ENCODE measurements at places on chromosomes 1 and 21.
A peak's percentile ranks its signal among the peaks of the same experiment; 100 is the strongest.

DNA sequence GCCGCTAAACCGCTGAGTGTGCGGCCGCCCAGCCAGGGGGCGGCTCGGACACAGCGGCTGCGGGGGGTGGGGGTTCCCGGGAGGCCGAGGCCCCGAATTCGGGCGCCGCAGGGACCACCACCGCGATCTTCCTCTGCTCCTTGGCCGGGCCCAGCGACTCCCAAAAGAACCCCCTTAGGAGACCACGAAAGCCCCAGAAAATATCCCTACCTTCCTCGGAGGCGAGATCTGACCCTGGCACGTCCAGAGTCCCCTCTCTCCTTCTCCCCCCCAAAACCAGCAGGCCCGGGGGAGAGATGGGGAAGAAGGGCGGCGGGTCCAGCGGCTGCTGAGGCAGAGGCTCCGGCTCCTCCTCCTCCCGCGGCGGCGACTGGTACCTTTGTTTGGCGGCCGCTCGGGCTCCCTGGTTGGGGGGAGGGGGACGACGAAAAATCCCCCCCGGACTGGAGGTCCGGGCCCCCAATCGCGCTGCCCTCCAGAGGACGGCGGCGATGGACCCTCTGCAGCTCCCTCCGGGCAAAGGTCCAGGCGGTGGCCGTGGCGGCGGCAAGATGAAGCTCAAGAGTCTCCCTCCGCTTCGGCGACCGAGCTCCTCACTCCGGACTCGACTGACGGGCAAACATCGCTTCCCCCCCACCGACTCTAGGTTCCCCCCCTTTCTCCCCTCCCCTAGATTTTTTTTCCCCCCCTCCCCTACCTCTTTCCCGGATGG is at the start of gene ARID4B:
Gene ARID4B (minus strand): TSS at position 621 of the 712 bp plus-strand sequence. CDS start 1,260 bp downstream, outside the sequence.
- no peak for DNase-seq

GRCh38 chr21:46372014-46372485 is 48.1 kb downstream of the PCNT start:
- no peak for DNase-seq

GRCh38 chr1:106600626-106601025 is 455.8 kb upstream of the PRMT6 start:
- DNase-seq = no peak

- no peak for DNase-seq
Measured at GRCh38 chr21:32100423-32100822, 178.4 kb downstream of the MIS18A start.

DNA sequence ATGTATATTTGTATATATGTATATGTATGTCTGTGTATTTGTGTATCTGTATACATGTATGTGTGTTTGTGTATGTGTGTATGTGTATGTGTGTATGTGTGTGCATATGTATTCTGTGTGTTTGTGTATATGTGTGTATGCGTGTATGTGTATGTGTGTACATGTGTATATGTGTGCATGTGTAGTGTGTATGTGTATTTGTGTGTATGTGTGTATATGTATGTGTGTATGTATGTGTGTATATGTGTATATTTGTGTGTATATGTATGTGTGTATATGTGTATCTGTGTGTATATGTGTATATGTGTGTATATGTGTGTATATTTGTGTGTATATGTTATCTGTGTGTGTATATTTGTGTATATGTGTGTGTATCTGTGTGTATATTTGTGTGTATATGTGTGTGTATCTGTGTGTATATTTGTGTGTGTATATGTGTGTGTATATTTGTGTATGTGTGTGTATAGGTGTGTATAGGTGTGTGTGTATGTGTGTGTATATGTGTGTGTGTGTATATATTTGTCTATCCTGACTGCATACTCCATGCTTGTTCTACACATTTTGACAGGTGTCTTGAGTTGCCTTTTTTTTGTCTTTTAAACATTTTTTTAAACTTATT is 101.5 kb downstream of the SCCPDH start:
- DNase-seq = no peak

- no peak for DNase-seq
Measured at GRCh38 chr1:152186556-152187285, 27.7 kb upstream of the RPTN start.

- DNase-seq = no peak
Measured at GRCh38 chr1:221162352-221162751, 283.1 kb downstream of the HLX start.

- DNase-seq = no peak
Measured at GRCh38 chr1:195721210-195721971, 886.8 kb downstream of the KCNT2 start.

- no peak for DNase-seq
Measured at GRCh38 chr1:33501309-33501708, 28.9 kb downstream of the ZSCAN20 start.

GRCh38 chr1:107789817-107790524 is 175.0 kb downstream of the VAV3 start:
- DNase-seq = no peak

DNA sequence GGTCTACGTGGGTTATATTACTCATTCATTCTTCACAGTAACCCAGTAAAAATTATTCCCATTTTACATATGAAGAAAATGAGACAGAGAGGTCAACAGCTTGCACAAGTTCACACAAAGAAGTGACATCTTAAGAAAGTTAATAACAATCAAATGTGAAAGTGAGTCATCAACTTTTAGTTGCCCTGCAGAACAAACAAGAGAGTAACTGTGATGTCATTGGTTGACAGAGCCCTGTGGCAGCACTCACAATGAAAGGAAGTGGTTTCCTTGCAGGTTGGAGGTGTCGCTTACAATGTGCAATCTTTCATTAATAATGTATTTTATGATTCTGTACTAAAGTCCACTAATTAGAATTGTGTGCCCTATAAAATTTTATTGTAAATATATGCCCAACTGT is 369.6 kb downstream of the RYR2 start:
- DNase-seq = no peak

- DNase-seq = no peak
Measured at GRCh38 chr1:17148950-17149608, 29.8 kb upstream of the PADI2 start.

GRCh38 chr1:2452932-2453315 is 23.2 kb upstream of the PLCH2 start:
- DNase-seq = no peak

DNA sequence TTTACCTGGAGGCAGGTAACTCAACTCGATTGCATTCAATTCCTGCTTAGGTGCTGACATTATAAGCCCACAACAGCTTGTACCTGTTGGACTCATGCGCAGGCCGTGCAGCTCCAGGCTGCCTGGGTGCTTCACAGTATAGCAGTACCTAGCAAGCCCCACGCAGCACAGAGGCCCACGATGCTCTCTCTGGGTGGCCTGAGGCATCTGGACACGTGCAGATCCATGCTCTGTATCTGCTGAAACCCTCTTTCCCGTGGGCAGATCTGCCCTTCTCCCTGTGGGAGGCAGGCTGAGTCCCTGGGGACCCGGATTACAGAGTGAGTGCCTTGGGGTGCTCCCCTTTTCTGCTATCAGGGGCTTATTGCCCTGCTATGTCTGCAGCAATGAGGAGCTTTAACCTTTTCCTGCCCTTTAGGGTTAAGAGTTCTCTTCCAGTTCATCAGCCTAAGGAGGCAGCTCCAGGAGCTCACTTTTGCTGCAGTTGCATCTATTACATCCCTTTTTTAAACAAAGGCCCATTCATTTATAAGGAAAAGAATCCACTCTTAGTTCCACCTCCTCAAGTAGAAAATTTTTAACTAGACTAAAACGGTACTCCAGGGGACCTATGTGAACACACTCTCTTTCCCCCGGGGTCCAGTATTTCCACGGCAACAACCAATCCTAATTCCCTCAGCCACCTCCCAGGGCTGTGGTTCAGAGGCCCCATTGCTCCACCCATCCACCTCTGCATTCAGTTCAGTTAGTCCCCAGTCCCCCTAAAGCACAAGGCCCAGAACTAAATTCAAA is 19.3 kb downstream of the ITPKB start:
- DNase-seq = peak; percentile 33

DNA sequence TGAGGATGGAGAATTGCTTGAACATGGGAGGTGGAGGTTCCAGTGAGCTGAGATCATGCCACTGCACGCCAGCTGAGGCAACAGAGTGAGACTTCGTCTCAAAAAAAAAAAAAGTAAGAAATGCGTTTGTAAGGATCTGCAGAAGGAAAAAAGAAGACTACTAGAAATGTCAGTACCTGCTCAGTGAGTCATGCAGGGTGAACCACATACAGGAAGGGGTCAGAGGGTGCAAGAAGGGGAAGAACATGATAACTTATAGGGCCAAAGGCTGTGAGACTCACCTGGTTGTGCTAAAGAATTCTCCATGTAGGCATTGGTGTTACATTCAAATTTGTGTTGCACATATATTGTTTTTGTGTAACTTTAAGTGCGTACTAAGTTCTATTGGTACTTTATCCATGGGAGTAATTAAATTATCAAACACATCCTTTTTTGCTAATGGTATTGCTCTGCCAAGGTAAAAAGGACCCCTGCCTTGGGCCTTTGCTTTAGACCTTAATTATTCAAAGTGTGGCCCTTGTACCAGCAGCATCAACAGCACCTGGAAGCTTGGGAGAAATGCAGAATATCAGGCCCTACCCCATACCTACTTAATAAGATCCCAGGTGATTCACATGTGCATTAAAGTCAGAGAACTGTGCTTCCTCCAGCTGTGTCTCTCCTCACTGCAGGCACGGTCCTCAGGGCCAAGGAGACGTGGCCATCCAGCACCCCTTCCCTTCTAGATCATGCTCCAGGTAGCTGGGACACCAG is 96.4 kb upstream of the PPP2R5A start:
- no peak for DNase-seq

DNA sequence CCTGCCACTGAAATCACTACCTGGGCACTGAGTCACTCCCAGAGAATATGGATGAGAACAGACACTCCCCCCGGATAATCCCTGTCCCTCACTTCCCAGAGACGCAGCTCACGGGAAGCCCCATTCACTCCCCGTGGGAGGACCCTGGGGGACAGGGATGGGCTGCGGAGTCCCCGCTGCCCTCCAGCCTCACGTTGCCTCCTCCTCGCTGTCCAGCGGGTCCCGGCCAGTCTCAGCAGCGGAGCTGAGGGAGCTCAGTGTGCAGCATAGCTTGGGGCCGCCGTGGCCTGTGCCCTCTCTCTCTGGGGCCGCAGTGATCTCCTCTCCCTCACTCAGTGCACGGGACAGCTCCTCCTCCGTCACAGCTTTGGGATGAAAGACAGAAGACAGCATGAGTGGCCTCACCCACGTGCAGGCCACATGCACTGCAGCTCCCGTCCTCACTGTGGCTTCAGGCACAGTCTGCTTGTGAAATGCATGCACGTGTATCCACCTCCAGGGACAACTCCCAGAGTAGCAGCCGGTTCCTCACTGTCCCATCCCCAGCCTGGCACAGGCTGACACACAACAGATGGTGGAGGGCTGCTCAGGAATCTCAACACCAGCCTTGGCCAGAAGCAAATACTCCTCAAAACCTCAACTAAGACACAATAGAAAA is 7.4 kb downstream of the CFAP410 start:
- DNase-seq = no peak

DNA sequence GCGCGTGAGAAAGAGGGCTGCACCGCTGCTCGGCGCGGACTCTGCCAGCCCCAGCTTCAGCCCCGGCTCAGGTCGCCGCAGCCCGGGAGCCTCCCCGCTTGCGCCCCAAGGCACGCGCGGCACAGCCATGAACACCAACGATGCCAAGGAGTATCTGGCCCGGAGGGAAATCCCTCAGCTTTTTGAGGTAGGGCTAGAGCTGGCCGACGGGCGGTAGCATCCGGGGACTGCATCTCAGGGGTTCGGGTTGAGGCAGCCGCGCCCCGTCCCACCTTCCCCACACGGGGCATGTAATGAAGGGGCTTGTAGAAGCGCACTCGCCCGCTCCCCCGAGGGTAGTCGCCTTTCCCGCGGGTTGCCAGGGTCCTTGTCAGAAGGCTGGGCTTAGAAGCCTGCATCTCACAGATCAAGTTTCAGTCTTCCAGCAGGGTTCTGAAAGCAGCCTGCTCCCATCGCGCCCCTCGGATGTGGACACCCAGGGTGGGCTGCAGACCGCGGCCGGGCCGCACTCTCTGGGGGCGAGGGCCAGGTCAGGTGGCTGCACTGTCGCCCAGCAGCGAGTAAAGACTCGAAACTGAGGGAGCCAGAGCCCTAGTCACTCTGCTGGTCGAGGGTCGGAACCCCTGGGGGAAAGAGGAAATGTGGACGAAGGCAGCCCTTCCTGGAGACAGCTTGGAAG is 507 bp downstream of the AK5 start:
- no peak for DNase-seq
